ENCODE measurements at places on chromosomes 1 and 21. TPM values are rescaled to one million over a fixed set of nuclear protein-coding genes. Genes with fewer than 3 reads are reported as not detected.
A peak's percentile ranks its signal among the peaks of the same experiment; 100 is the strongest.

Gene GUCA2B
- not detected for total RNA-seq

Gene LY9
- total RNA-seq: not detected

Gene OPRD1
- total RNA-seq: not detected

Gene WDR47
- total RNA-seq: 12.6 TPM

Gene USP21
- 16.7 TPM for total RNA-seq

Gene CNIH3
- total RNA-seq: 11.8 TPM

Gene AGMAT
- not detected for total RNA-seq

DNA sequence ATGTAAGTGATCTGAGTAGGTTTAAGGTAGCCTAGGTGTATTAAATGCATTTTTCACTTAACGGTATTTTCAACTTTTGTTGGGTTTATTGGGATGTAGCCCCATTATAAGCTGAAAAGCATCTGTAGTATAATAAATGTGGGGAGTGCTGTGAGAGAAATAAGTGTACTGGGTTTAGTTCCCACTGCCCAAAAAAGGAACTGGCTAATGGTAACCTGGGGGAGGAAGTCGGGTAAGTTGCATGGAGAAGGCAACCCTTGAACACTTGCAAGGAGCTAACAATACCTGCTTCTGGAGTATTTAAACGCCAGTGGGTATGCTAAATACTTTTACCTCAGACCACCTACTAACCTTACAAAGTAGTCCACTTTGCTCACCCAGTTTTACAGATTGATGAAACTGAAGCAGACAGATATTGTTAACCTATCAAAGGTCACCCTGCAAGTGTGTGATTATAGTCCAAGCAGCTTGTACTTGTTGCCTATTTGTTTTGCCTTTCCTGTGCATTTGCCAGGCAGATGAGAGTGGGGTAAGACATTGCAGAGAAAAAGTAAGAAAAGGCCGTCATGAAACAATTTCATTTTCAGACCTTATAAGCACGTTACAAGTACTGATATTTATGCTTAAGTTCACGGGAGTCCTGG is 7.6 kb upstream of the SHISA4 start:
- DNase-seq: no peak

GRCh38 chr1:168386949-168387586 is 106.4 kb downstream of the TBX19 start:
- peak; percentile 53 for DNase-seq

DNA sequence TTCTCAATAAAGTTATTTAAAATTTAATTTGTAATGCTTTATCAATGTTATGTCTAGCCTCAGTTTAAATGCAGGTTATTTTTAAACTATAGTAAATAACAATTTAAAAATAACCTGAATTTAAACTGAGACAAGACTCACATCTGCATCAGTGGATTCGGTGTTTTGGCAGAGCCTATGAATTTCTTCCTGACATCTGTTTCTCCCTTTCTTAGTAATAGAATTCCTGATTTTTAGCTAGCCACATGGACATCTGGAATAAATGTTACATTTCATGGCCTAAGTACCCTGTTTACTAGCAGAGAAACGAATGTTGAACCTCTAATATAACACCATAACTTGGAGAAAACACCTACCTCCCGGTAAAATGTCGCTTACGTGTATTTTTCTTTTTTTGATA is 1141.6 kb upstream of the ADGRL2 start:
- DNase-seq: no peak

GRCh38 chr1:51328279-51328678 is 2.1 kb downstream of the TTC39A start:
- no peak for DNase-seq

DNA sequence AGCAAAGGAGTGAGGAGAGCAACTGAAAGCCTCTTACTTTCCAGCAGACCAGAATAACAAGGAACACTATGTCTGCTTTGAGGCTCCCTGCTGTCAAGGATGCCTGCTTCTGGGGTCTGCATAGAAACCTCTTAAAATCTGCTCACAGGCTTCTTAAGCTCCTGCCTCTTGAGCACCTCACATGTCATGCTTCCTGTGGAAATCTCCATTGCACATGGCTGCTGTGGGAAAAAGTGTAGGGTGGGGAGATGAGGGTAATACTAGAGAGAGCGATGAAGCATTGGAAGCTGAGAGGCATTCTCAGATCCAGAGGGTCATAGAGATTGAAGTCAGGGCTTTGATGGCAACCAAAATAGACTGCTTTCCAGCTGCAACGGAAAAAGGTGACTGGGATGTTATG is 6.2 kb upstream of the HLX start:
- DNase-seq: no peak

DNA sequence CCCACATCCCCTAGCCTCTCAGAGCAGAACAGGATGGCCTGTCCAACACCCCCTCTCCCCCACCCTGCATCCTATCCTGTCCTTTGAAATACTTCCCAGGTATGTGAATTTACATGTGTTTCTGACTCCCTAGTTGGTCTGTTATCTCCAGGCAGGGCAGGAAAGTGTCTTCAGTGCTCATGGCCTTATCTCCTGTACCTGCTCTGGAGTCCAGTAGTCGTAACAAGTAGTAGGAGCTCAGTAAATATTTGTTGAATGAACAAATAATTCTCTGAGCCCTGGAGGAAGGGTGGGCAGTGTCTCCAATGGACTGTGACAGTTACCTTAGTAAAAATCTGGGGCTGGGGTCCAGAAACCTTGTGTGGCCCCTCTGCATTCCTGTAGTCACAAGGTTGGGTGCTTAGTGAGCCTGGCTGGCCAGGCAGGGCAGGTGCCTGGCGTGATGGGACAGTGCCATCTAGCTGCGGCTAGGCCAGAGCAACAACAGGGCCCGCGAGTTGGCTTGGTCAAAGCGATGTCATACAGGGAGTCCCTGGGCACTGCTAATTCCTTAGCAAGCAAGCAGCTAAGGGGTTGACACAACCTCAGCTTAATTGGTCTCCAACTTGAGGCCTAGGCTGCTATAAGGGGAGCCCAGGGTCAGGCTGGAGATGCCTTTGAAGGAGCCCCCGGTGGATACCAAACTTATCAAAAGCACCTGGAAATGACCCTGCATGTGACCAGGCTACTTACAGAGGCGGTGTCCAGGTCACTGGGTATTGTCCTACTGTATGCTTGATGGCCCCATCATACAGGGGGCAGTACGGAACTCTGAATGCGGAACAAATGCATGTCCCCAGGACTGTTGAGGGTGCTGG is 89.0 kb upstream of the PPM1J start:
- DNase-seq: peak; percentile 55

DNA sequence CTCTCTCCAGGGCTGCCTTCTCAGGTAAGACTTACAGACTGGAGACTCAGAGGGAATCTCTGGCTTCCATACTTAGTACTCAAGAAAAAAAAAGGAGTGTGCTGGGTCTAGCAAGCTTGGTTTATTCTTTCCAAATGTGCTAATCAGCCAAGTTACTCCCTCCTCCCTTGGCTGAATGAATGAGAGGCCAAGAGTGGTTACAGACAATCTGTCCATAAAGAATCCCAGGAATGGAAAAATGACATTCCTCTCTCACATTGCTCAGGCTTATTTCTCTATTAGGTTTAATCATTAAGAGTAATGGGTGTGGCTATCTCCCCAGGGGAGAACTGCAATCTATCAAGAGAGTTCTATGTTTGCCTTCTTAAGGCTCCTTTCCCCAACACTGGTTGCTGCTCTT is 547.3 kb upstream of the PLXNA2 start:
- DNase-seq: no peak

GRCh38 chr1:7077970-7078369 is 292.7 kb downstream of the CAMTA1 start:
- DNase-seq: no peak

DNA sequence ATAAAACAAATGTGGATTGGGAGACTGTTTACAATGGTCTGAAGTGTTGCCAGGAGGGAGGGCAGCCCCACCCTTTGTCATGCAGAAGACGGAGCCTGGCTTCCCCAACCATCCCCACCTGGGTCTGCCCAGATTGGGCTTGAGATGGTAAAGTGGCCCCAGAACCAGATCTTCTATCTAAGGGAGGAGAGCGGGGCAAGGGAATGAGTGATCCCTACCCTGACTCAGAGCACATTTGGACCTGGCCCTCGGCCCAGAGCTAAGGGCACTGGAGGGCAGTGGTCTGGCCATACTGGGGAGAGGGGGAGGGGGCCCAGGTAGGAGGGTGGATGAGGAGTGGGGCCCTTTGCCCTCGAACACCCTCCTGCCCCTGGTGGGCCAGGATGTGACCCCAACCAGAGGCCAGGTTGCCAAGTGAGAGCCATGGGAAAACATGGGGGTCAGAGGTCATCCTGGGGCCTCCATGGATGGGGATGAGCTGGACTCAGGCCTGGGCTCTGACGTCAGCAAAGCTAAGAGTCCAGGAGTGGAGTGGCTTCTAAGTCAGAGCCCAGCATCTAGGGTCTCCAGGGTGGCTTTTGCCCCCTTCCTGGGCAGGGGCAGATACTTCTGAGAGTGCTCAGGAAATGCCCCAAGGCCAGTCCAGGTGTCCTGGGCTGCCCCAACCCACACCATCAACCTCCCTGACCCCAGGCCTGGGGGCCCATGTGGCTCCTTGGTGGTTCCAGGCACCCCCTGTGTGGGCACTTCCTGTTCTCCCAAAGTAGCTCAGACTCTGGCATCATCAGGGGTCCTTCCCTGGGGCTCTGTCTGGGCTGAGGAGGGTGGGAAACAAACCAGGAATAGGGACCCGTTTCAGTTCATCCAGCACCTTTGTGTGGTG is 1.6 kb upstream of the LEFTY1 start:
- DNase-seq: no peak

DNA sequence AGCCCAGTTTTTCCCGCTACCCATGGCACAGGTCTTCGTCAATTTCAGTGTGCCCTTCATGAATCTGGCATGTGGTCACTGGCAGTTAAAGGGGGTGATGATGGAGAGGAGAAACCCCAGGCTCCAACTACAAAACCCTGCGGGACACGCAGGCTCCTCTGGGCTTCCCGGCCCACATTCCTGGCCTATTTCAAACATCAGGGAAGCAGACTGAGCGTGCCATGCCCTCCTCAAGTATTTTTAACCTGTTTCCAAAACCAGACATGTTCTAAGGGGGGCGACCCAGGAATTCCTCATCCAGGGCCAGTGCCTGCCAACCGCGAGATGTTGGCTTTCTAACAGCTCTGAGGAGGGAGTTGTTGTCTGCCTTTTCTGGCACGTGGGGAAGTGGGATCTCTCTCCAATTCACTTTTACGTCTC is 85.1 kb downstream of the CAPZB start:
- no peak for DNase-seq

- DNase-seq: no peak
These were observed 109.7 kb downstream of the FGGY start for GRCh38 chr1:59406437-59407164.

Data from ovary (tissue), 10 donors.